ENCODE measurements at places on chromosomes 7 and 10. TPM values are rescaled to one million over a fixed set of nuclear protein-coding genes. Genes with fewer than 3 reads are reported as not detected.

The PALD1 gene
- total RNA-seq, result 0.07 TPM

The RADIL gene
- total RNA-seq, result 0.15 TPM

The HOXA2 gene
- total RNA-seq, result not detected

The CYP2E1 gene
- 1.0 TPM for total RNA-seq

The RAPGEF5 gene
- total RNA-seq, result 0.17 TPM

The SYT15B gene
- 0.17 TPM for total RNA-seq

The GIMAP1 gene
- total RNA-seq, result 27.2 TPM

The EVX1 gene
- total RNA-seq, result not detected

The ITGB8 gene
- not detected for total RNA-seq

The PAXIP1 gene
- 27.3 TPM for total RNA-seq

The HABP2 gene
- total RNA-seq, result not detected

The SERPINE1 gene
- not detected for total RNA-seq

The RELN gene
- total RNA-seq, result not detected

The ARHGEF35 gene
- 3.6 TPM for total RNA-seq

The VIPR2 gene
- 0.56 TPM for total RNA-seq

The ANXA11 gene
- total RNA-seq, result 259 TPM

The AKR1E2 gene
- total RNA-seq, result 8.2 TPM

The ANKRD2 gene
- total RNA-seq, result not detected

The MYPN gene
- total RNA-seq, result not detected

The FAM180A gene
- total RNA-seq, result not detected

The AIFM2 gene
- total RNA-seq, result 4.9 TPM

The FGFR2 gene
- not detected for total RNA-seq

The JMJD1C gene
- total RNA-seq, result 61.4 TPM

The COX19 gene
- total RNA-seq, result 18.9 TPM

The VWDE gene
- 4.4 TPM for total RNA-seq

The MEIG1 gene
- total RNA-seq, result not detected

The TAS2R4 gene
- total RNA-seq, result 1.3 TPM

The KIFBP gene
- 14.6 TPM for total RNA-seq

The RBM17 gene
- total RNA-seq, result 167 TPM

The HOXA4 gene
- not detected for total RNA-seq

The DPCD gene
- total RNA-seq, result 3.0 TPM

The PKD2L1 gene
- 0.20 TPM for total RNA-seq

The TMEM270 gene
- not detected for total RNA-seq

The PDCD11 gene
- 61.4 TPM for total RNA-seq

The ACTL6B gene
- total RNA-seq, result not detected

The ITIH5 gene
- total RNA-seq, result not detected

The MMP21 gene
- total RNA-seq, result 0.24 TPM

The NACAD gene
- 0.05 TPM for total RNA-seq

The SEMA3C gene
- not detected for total RNA-seq

The FAM149B1 gene
- 12.4 TPM for total RNA-seq

The CCDC172 gene
- not detected for total RNA-seq

The ADCYAP1R1 gene
- not detected for total RNA-seq

The TDRD1 gene
- 0.10 TPM for total RNA-seq

The VPS26A gene
- 38.0 TPM for total RNA-seq

The LRIT1 gene
- not detected for total RNA-seq

The ACBD7 gene
- 1.5 TPM for total RNA-seq

The ZFAND2A gene
- 25.1 TPM for total RNA-seq

The KCNIP2 gene
- 3.4 TPM for total RNA-seq

The HTR5A gene
- total RNA-seq, result not detected

The ZNF800 gene
- total RNA-seq, result 41.1 TPM

The ELN gene
- not detected for total RNA-seq

The HOXA6 gene
- total RNA-seq, result not detected

The WEE2 gene
- 0.12 TPM for total RNA-seq

The STAG3 gene
- total RNA-seq, result 38.3 TPM

The EBF3 gene
- total RNA-seq, result not detected

The EGR2 gene
- 22.9 TPM for total RNA-seq

The TOMM7 gene
- 224 TPM for total RNA-seq

The MYOZ1 gene
- not detected for total RNA-seq

Data from T-helper 1 cell treated with Interleukin-12 subunit alpha and Interleukin-12 subunit beta and Interleukin-4 antibody, amounts not matched to agents 30 ng/mL and 1 ng/mL, for 36 hours (primary cell).